IMR-90 (cell line): ENCODE measurements at places on chromosomes 1 and 21. TPM values are rescaled to one million over a fixed set of nuclear protein-coding genes. Genes with fewer than 3 reads are reported as not detected.

- DNase-seq = peak; percentile 95
These were observed 31.1 kb downstream of the EEIG2 start for GRCh38 chr1:108590957-108591356.

DNA sequence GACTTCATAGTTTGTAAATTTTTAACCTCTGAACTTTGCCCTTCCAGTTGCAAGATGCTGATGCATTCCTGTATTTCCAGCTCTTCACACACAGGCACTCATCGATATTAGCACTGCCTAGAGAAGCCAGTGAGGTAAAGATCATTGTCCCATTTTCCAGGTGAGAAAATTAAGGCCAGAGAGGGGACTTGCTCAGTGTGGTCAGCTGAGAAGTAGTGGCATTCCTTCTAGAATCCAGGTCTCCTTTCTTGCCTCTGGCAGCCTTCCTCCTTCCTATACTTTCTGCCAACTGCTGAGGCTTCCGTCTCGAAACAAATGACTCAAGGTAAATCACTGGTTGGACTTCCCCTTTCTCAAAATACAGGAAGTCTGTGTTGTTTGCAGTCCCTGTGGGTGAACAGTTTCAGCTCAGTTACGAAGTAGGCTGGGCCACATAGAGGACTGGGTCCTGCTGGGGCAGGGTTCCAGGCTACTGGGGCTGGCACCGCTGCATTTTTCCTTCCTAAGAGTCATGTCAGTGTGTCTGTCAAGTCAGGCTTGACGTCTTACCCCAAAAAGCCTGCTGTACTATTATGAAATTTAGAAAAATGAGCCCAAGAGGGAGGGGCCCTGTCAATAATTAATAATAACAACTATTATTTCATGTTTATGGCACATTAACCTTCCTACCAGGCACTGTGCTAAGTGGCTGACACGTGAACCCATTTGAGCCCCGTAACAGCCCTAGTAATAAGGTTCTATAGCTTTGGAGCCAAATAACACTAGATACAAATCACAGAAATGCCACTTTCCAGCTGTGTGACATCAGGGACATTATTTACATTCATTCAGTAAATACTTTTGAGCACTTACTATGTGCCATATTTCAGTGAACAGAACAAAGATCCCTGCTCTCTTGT lies 16.6 kb upstream of the RNF19B start:
- peak; percentile 94 for DNase-seq

GRCh38 chr1:59089036-59089798 lies 207.7 kb upstream of the FGGY start:
- no peak for DNase-seq

DNA sequence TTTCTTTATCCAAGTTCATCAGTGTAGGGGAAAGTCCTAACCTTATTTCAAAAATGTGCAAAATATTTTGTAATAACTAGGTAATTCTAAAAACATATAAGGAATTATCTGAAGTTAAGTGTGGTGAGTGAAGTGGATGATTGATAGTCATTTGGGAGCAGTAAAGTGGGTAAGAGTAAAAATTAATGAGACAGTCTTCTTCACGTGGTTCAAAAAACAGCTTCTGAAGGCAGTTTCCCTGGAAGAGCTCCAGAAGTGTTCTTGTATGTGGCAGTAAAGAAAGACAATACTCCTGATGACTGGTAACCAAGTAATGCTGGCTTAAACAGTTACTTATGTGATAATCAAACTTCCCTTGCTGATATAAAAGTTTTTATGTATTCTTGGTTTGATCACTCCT lies 50.3 kb downstream of the LEPR start:
- DNase-seq = no peak

DNA sequence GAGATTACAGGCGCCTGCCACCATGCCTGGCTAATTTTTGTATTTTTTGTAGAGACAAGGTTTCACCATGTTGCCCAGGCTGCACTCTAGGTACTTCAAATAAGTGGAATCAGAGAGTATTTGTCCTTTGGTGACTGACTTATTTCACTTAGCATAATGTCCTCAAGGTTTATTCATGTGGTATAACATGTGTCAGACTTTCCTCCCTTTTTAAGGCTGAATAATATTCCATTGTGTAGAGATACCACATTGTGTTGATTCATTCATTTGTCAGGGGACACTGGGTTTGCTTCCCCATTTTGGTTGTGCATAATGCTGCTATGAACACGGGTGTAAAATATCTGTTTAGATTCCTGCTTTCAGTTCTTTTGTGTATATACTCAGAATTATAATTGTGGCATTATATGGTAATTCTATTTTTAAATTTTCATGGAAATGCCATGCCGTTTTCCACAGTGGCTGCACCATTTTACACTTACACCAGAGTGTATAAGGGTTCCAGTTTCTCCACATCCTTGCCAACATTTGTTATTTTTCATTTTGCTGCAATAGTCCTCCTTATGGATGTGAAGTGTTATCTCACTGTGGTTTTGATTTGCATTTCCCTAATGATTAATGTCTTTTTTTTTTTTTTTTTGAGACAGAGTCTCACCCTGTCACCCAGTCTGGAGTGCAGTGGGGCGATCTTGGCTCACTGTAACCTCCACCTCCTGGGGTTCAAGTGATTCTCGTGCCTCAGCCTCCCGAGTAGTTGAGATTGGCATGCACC lies 35.1 kb downstream of the IL6R start:
- no peak for DNase-seq

GCSAML gene
- not detected in 2 replicates for total RNA-seq
